ENCODE measurements at places on chromosomes 11 and 22.

GRCh38 chr11:65488273-65489034 is 10.4 kb upstream of the MALAT1 start:
- DNase-seq, result no peak

DNA sequence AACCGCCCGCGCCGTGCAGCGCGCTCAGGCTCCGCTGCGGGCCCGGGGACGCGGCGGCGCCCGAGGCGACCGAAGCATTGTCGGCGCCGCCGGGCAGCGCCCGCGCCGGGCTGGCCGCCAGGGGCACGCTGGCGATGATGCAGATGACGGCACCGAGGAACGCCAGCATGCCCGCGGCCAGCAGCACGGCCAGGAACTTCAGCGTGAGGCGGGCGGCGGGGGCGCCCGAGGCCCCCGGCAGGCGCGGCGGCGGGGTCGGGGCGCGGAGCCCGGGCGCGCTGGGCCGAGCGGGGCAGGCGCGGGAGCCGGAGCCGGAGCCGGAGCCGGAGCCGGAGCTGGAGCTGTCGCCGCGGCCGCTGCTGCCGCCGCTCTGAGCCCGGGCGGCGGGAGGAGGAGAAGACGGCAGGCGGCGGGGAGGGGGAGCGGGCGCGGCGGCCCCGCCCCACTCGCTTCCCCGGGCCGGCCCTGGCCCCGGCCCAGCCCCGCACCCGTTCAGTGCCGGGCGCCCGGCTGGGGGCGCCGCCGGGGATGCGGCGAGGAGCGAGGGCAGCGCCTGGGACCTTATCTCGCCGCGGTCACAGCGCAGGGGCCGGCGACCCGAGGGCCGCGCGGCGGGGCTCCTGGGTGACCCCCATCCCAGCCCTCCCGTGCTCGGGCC is at the start of gene NPTXR:
Gene NPTXR (minus strand): TSS at position 372 of the 658 bp plus-strand sequence.
- DNase-seq, result no peak

DNA sequence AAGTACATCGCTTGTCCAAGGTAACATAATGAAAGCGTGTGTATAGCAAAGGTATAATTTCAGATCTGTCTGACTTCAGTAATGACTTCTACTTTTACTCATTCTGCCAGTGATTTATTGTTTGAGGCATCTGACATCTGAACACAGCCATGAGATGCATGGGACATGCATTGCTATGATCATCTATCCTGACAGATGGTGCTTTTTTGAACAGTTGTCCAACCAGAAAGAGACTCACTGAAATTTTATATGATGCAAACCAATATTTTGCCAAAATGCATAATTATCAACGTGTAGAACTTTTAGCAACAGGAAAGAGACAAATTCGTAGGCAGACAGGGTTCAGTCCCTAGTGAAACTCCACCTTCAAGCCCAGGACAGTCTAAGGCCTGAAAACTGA is 19.6 kb downstream of the OR5M3 start:
- no peak for DNase-seq

DNA sequence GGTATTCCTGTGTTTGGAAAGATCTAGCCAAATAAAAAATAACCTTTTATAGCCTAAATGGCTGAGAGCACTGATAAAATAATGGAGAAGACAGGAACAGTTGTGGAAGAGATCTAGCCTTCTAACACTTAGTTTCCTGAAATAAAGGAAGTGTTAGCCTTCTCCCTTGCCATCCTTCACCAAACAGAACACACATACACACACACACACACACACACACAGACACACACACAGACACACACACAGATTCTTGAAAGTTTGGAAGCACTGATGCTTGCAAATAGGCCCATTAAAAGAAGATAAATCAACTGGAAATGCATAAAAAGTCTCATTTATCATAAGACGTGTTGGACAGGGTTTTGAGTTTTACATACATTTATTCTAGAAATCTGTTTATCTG is 37.5 kb downstream of the KIRREL3 start:
- no peak for DNase-seq

DNA sequence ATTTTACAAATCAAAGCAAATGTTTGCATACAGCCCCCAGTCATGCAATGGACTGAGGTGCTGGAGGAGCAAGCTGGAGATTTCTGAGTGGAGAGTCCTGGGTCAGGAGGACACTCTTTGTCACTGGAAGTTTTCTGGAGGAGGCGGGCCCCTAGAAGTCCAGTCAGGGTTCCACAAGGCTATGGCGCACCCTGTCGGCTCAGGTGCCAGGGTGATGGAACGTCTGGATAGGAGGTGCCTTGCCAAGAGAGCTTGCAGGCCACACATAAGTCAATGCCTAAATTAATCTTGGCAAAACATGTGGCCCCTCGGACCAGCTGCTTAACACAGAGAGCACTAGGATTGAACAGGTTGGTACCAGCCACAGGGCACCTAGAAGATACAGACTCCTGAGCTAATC is 174.7 kb upstream of the CADM1 start:
- no peak for DNase-seq

DNA sequence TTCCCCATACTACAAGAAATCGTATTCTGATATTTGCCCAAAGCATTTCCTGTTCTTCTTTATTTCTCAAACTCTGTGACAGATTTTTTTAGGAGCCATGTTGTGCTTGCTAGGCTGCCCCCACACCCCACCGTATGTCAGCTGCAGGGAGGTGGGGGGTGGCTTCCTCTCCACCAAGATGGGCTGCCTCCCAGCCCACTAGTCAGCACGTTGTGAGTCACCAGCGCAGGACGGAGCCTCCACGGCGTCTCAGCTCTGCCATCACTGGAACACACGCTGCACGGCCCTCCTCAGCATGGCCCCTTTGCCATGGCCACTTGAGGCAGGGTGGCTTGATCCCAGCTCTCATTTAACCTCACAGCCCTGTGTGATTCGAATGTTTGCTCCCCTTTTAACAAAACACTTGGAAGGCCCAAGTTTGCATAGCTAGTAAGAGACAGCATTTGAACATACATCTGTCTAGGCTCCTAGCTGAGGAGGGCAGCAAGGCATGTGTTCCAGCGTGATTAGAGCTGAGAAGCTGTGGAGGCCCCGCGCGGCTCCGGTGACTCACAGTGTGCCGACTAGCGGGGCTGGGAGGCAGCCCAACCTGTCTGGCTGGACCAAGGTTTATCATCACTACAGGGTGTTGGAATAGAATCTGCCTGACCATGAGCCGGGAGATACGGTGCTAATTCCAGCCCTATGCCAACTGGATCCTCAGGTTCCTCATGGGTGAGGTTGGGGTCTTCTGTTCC is 180.7 kb upstream of the NCAM1 start:
- DNase-seq, result no peak

GRCh38 chr22:49754696-49755630 is 72.7 kb downstream of the BRD1 start:
- no peak for DNase-seq

DNA sequence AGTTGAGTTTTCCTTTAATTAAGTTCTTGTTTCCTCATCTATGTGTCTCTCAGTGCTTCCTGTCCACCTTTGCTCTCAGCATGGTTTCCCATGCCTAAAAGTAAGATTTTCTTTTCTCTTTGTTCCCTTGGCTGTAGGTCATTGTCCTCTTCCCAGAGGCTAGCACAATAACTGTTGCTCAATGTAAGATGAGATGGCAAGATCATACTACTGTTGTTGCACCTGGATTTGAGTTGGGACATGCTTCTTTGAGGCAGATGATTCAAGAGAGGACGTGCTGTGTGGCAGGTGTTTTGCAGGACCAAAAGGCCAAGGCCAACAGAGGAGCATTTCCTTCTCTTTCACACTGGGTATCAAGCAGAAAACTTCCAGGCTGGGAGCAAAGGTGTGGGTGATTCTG is 11.3 kb upstream of the NELL1 start:
- no peak for DNase-seq

DNA sequence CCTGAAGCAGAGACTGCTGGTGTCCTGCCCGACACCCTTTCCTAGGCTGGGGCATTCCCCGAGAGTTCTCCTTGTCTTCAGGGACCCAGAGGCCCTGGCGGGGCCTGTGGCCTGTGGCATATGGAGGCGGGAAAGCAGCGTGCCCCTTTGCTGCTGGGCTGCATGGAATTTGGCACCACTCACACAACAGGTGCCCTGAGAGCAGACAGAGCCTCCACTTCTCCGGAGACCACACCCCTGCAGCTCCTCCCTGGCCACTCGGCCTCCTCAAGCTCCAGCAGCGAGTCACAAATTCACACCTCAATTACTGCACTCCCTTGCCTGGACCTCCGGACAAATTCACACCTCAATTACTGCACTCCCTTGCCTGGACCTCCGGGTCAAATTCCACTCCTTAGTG is 1375.2 kb downstream of the TBC1D22A start:
- no peak for DNase-seq

GRCh38 chr11:8733852-8734251 is 51.3 kb downstream of the RPL27A start:
- no peak for DNase-seq

- DNase-seq, result no peak
Observed at GRCh38 chr11:131745405-131745804, 375.0 kb downstream of the NTM start.

DNA sequence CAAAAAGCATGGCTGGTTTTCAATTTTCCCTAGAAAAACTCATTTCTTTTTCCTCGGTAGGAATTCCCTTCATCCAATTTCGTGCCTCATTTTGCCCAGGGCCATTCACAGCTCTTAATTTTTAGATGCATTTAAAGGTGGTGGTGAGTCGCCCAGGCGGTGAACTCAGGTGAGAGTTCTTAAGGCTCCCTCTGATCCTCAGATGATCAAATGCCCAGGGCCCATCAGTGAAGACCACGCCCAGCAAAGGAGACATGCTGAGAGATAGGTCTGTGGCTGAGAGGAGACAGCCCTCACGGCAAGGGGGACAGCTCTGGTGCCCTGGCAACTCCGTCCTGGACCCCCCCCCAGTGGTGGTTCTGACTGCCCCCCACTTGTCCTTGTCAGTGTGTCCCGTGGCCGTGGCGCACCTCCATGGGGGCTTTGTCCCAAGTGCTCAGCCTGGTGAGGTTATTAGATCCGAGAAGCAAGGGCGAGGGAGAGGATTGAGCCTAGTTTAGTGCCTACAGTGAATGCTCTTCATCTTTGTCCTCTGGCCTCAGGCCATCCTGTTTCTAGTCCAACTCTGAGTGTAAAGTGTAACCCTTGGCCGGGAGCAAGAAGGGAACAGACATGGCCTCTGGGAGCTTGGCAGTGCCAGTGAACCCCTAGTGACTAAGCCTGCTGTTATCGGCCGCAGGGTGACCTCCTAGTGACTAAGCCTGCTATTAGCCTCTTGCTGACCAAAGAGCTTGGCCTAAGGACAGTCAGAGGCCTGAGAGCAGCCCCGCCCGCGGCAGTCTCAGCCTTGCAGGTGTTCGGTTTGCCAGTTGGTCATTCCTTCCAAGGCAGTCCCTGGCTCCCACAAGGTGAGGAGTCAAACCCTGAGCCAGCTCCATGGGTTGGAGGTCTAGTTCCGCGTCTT is 83.5 kb downstream of the CTTN start:
- DNase-seq, result no peak

DNA sequence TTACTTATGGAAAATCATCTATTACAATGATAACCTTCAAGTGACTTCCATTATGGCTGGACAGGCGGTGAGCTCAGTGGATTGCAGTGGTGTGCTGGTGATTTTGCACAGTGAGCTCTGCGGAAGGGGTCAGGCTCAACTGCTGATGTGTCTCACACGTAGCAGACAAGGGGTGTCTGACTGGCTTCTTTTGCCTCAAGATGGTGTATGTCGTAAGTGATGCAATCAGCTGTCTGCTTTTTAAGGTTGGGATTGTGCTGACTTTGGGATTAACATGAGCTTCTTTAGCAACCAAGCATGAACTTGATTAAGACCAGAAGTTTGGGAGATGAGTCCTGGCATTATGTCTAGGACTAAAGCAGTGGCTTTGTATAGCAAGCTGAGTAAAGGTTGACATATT is 49.5 kb downstream of the POLD3 start:
- DNase-seq, result no peak

GRCh38 chr11:70020336-70021214 is 57.5 kb upstream of the ANO1 start:
- no peak for DNase-seq

GRCh38 chr11:13486926-13487660 is 8.7 kb downstream of the PTH start:
- DNase-seq, result no peak

DNA sequence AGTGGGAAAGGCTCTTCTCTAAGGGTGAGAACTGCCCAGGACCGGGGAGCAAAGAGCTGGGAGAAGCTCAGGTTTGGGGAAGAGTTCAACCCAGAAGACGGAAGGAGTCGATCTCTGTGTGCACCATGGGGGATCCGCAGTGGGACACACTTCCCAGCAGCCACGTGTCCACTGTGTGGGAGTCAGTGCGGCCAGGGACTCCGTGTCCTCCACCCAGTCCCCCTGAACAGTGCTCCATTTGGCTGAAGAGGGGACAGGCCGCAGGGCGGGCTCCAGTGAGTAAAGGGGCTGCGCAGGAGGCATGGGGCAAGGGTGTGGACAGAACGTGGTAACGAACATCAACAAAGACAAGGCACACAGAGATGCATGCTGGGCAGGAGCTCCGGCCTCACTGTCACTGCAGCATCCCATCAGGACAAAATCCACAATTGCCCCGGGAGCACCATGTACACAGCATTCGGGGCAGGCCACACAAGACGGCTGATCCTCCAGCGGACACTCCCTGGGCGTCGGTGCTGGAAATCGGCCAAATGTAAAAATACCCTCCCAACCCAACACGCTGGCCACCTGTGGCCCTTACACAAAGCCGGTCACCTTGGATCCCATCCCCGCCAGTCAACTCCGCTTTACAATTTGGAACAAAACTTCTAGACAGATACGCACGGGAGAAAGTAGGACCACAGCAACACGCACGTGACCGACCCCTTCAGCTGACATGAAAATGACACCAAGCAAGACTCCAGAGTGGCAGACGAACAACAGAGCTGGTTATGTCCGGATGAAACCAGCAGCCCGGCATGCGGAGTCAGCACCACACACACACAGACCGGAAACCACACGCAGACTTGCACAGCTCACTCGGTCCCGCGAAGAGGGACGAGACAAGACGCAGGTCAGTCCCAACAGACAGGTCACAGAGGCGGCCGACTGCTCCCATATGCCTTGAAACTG is 366.8 kb downstream of the SHANK2 start:
- no peak for DNase-seq

DNA sequence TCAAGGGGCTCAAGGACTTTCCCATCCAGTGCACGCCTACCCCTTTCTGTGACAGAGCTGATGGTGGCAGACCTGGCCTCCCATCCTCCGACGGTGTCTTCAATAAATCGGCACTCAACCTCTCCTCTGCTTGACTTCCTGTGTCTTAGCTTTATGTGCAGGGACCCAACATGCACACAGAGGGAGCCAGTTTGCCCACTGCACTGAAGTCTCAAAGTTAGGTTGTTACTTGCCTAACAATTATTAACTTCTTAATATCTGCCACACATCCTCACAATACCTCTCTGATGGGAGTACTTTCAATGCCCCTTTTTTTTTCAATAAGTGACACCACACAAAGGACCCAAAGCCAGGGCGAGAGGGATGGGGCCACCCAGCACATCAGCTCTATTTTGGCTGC is 3.6 kb downstream of the IZUMO1R start:
- DNase-seq, result no peak

GRCh38 chr11:76623884-76624419 is 46.6 kb downstream of the LRRC32 start:
- DNase-seq, result no peak

Measured in NCI-H2081 treated with DMSO at 0.1 percent for 48 hours (cell line).